Naive thymus-derived CD4-positive, alpha-beta T cell (primary cell): ENCODE measurements at places on chromosomes 6 and 20. TPM values are rescaled to one million over a fixed set of nuclear protein-coding genes. Genes with fewer than 3 reads are reported as not detected.

The VSX1 gene
- not detected for total RNA-seq

The DLK2 gene
- 0.38 TPM for total RNA-seq

The HCRTR2 gene
- total RNA-seq = not detected

The ITCH gene
- total RNA-seq = 70.4 TPM

The APOBEC2 gene
- not detected for total RNA-seq
